ENCODE measurements at places on chromosomes 1 and 21.

- no peak for DNase-seq
Observed at GRCh38 chr1:207812778-207813511, 61.1 kb downstream of the CD46 start.

GRCh38 chr1:181135437-181135731 lies 46.9 kb downstream of the IER5 start:
- DNase-seq: peak; percentile 37

- no peak for DNase-seq
Observed at GRCh38 chr1:33306653-33307493, 14.0 kb downstream of the A3GALT2 start.

GRCh38 chr1:203536575-203536974 lies 42.6 kb downstream of the OPTC start:
- no peak for DNase-seq

- no peak for DNase-seq
Observed at GRCh38 chr1:107434361-107434693, 293.5 kb downstream of the NTNG1 start.

DNA sequence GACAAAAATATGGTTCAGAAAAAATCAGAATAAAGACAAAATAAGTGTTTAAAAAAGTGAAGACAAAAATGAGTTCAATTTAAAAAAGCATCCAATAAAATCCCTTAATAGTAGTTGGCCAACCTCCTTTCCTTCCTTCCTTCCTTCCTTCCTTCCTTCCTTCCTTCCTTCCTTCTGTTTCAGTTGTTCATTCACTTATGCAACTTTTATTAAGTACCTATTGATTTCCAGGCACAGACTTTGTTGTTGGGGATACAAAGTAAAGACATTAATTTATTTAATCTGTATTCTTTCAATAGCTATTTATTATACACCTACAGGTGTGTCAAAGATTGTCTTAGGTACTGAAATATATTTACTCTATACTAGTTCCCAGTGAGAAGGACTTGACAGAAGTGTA lies 2.4 kb upstream of the LIPI start:
- no peak for DNase-seq

GRCh38 chr21:28936721-28937120 lies 56.0 kb downstream of the LTN1 start:
- DNase-seq: no peak

DNA sequence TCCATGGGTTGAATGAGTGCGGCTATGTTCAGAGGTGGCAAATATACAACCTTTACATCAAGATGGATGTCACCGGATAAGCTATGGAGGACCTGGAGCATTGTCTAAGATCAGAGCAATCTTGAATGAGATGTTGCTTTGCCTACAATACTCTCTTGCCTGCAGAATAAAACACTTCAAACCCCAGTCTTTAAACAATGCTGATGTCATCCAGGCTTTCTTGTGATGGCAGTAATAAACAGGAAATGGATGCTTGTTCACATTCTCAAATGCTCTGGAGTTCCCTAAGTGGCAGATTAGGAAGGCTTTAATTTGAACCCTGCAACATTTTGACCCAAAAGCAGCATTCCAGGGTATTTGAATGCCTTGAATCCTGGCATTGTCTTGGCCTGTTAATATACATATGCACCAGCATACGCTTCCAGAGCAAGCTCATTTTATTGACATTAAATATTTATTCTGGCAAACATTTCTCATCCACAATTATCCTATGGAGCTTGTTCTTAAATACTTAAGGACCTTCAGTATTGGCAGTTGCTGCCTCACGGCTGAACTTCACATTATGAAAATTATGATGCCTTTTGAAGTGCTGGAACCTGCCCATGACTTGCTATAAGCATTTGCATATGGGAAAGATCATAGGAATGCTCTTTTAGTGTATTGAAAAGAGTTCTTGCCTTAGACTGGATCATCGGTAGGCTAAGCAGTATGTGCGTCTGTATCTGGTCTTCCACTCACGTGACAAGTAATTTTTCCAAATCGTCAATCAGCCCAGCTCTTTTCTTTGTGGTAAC lies 422.7 kb downstream of the SIPA1L2 start:
- DNase-seq: no peak

GRCh38 chr1:64975127-64975526 lies 8.8 kb upstream of the JAK1 start:
- no peak for DNase-seq

- DNase-seq: no peak
Observed at GRCh38 chr1:85047472-85048295, 616 bp downstream of the MCOLN3 start.

GRCh38 chr1:46043458-46044017 lies 88.9 kb downstream of the PIK3R3 start:
- DNase-seq: no peak

DNA sequence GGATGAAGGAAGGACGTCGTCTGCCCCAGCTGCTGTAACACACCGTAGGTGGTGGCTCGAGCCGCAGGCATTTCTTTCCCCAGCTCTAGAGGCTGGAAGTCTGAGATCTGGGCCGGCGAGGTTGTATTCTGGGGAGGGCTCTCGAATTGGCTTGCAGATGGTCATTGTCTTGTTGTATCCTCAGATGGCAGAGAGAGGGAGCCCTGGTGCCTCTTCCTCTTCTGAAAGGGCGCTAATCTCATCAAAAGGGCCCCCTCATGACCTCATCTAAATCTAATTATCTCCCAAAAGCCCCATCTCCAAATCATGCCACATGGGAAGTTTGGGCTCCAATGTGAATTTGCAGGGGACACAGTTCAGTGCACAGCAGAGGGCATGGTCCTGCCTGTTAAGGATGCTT lies 109.0 kb downstream of the SIK1 start:
- DNase-seq: no peak

GRCh38 chr1:218436997-218437396 lies 91.9 kb downstream of the TGFB2 start:
- DNase-seq: no peak

DNA sequence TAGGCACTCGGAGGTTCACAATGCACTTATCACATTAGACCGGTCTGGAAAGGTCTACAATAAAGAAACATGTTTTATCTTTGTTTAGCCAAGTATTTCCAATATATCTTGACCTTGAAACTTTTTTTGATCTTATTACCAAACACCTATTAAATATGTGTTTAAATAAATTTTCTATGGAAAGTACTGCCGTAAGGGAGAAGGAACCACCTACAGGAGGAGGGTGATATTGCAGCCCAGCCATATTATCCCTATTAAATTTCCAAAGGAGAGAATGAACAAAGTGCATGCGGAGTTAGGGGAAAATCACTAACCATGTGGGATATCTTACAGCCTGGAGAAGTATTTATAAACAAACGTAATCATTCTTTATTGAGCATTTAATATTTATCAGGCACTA lies 14.5 kb downstream of the BRINP2 start:
- no peak for DNase-seq

DNA sequence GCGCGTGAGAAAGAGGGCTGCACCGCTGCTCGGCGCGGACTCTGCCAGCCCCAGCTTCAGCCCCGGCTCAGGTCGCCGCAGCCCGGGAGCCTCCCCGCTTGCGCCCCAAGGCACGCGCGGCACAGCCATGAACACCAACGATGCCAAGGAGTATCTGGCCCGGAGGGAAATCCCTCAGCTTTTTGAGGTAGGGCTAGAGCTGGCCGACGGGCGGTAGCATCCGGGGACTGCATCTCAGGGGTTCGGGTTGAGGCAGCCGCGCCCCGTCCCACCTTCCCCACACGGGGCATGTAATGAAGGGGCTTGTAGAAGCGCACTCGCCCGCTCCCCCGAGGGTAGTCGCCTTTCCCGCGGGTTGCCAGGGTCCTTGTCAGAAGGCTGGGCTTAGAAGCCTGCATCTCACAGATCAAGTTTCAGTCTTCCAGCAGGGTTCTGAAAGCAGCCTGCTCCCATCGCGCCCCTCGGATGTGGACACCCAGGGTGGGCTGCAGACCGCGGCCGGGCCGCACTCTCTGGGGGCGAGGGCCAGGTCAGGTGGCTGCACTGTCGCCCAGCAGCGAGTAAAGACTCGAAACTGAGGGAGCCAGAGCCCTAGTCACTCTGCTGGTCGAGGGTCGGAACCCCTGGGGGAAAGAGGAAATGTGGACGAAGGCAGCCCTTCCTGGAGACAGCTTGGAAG lies 507 bp downstream of the AK5 start:
- DNase-seq: no peak

DNA sequence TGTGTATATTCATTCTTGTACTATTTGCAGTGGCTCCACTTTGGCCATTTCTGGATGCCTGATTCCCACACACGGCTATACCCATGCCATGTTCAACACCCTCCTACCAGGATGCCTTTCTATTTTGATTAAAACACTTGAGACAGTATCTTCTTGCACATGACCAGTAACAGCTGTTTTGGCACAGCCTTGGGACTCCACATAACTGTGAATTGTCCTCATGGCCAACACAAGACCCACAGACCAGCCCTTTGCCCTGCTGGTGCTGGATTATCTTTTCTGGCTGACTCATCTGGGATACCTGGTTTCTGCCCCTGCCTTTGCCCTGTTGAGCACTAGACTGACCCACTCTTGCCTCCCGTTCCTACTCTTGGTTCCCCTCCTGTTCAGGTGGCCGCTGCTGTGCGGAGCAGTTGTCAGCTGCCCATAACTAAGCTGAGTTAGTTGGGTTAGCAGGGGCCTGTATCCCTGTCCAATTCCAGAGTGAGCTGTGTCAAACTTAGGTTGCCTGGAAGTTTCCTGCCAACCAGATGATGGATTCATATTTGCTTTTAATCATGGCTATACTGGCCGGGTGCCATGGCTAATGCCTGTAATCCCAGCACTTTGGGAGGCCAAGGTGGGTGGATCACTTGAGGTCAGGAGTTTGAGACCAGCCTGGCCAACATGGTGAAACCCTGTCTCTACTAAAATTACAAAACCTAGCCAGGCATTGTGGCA lies 10.8 kb upstream of the EYA3 start:
- DNase-seq: no peak

DNA sequence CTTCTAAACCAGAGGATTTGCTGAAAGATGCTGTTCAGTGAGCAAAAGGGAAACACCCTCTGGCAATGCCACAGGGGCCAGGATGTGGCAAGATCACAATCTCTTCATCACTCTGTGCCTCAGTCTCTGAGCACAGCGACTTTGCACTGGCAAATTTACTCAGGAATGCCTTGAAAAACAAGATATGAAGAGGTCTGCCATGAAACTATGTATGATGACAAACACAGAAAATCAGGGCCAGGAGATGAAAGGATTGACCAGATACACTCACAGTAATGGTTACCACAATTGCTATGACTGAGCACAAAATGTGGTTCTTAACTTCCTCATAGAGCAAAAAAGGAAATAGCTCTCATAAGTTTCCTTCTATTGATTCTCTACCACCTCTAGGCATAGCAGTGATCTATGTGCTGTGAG lies 5.8 kb downstream of the TTC13 start:
- no peak for DNase-seq

DNA sequence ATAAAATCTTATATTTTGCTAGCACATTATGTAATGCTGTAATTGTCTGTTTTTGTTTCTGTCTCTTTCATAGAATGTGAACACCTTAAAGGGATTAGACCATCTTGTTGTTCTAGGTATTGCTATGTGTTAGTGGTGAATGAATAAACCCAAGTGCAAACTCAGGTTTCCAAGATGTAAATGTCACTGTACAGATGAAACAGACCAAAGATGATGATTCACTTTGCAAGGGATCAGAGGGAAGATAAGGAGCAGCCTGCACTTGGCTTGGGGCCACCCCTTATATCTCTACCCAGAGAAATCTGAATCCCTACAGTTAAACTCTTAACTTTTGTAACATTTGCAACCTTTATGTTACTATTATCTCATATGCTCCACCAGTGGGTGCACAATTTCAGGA lies 25.4 kb downstream of the UROD start:
- no peak for DNase-seq

DNA sequence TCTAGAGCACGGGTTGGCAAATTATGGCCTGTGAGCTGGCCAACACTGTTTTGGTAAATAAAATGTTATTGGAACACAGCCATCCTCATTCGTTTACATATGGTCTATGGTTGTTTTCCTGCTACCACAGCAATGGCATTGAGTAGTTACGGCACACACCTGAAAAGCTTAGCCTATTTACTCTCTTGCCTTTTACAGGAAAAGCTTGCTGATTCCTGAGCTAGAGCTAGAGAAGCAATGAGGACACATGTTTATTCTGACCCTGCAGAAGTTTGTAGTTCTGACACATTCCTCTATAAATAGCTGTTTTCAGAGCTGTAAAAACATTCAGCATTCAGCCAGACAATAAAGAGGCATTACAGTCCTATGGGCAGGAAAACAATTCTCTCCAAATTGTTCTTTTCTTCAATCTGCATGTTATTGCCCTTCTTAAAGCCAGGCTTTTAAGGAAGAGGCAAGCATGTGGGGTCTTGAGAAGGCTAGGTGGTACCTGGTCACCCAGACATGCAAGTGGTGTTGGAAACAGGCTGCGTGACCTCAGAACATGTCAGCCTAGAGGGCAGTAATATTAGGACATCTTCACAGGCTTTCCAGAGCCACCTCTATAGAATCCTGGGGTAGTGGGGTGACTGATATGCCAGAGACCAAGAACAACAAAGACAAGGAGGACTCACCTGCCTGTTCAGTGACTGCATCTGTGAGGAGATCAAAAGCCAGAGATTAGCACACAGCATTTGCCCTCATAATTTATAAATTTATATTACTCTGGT lies 1.6 kb downstream of the FCRL2 start:
- no peak for DNase-seq

GRCh38 chr1:91189096-91189495 lies 167.3 kb upstream of the ZNF644 start:
- no peak for DNase-seq

GRCh38 chr21:43910460-43910859 lies 45.4 kb downstream of the AGPAT3 start:
- no peak for DNase-seq

DNA sequence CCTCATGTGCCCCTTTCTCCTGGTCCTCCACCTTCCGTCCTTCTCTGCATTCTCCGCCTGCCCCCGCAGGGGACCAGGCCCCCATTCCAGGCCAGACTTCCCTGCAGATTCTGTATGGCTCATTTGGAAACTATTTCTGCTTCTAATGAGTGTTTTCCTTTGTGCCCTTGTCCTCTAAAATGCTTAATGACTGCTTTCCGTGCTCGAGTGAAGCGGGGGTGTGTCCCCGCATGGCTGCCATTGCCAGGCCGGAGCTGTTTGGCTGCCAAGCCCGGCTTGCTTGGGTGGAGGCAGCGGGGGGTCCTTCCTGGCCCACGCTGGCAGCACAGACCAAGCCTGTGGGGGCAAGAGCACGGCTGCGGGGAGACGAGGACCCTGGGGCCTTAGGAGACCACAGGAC lies 299.3 kb upstream of the VAMP3 start:
- no peak for DNase-seq
